ENCODE measurements at places on chromosomes 16 and 17.

- no peak for DNase-seq
These were observed 58.5 kb downstream of the LMF1 start for GRCh38 chr16:912322-912683.

- DNase-seq: no peak
These were observed 8.4 kb downstream of the P3H4 start for GRCh38 chr17:41803049-41804020.

- peak; percentile 36 for DNase-seq
These were observed 42.0 kb upstream of the TMC5 start for GRCh38 chr16:19375561-19376158.

DNA sequence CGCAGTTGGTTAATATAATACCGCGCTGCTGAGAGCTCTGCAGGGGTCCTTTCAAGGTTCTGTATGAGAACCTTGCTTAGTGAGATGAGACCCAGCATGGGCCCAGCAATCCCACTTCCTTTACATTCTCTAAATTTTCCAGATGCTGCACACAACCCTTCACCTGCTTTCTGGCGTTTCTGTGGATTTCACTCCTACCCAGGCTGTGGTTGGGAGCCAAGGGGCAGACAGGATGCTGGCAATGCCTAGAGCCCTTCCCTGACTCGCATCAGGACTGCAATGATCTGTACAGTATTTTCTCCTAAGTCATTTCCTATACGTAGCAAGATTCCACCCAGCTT, 10.1 kb upstream of the PIPOX start:
- DNase-seq: no peak

- DNase-seq: peak; percentile 26
These were observed 11.8 kb downstream of the GNPTG start for GRCh38 chr16:1363501-1364041.

DNA sequence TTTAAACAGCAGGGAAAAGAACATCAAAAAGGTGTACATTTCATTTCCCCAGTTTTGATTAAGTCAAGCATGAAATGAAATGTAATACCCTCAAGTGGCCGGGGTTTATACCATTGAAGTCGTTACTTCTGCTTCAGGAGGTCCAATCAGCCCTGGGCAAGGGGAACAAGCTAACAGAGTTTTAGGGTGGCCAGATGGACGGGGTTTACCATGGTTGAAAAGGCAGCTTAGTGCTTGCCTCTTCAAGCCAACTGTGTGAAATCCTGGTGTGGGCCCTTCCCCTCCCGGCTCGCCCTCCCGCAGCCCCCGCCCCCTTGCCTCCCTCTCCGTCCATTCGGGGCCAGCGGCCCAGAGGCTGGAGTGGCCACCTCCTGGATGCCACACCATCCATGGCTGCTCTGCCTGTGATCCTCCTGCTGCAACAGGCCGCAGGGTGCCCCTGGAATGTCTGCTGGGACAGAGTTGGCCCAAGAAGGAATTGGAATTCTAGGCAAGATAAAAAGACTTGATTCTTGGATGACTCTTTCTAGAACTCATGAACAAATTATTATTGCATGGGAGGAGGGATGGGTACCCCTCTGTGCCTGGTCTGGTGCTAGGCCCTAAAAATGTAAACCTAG, 296.2 kb upstream of the IRX3 start:
- DNase-seq: no peak

DNA sequence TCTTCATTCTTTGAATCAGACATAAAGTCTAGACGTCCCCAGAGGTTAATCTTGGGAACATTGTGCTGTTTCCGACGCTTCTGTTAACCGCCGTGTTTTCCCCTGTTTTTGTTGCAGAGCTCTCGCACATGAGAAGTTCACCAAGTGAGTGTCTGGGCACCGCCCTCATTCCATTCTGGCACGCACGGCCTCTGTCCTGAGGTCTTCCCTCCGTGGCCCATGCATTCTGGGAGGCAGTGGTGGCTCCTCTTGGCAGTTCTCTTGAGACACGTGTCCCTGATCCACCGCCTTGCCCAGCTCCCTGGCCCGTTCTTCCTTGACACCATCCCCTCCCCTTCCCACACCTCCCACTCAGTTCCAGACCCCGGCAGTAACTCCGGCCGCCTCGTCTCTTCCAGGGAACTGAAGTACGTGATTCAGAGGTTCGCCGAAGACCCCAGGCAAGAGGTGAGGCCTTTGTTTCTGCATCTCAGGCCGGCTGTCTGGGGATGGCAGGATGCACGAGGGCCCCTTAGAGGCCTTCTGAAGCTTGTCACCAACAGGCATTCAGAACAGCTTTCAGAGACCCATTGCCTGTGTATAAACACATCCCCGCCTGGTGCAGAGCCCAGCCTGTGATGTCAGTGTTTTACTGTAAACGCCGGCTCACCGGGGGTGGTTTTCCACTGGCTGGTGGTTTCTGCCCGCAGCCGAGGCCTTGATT, 85.9 kb upstream of the PLCG2 start:
- DNase-seq: no peak

- DNase-seq: no peak
These were observed 11.6 kb downstream of the ZACN start for GRCh38 chr17:76090517-76091129.

- peak; percentile 6 for DNase-seq
These were observed 19.1 kb upstream of the COPRS start for GRCh38 chr17:31877911-31878702.

DNA sequence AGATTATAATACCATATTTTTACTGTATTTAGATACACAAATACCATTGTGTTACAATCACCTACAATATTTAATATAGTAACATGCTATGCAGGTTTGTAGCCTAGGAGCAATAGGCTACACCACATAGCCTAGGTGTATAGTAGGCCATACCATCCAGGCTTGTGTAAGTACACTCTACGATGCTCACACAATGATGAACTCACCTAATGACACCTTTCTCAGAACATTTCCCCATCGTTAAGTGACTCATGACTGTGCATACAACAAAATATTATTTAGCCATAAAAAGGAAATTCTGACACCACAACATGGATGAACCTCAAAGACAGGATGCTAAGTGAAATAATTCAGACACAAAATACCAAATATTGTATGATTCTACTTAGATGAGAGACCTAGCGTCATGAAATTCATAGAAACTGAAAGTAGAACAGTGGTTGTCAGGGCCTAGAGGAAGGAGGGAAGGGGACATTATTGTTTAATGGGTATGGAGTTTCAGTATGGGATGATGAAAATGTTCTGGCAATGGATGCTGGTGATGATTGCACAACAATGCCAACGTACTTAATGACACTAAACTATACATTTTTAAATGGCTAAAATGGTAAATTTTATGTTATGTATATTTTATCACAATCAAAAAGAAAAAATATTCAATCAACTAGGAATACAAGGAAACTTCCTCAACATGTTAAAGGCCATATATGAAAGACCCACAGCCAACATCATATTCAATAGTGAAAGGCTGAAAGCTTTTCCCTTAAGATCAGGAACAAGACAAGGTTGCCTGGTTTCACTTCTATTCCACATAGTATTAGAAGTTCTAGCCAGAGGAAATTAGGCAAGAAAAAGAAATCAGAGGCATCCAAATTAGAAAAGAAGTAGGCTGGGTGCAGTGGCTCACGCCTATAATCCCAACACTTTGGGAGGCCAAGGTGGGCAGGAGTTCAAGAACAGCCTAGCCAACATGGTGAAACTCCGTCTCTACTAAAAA, 5.9 kb upstream of the C16orf87 start:
- no peak for DNase-seq

DNA sequence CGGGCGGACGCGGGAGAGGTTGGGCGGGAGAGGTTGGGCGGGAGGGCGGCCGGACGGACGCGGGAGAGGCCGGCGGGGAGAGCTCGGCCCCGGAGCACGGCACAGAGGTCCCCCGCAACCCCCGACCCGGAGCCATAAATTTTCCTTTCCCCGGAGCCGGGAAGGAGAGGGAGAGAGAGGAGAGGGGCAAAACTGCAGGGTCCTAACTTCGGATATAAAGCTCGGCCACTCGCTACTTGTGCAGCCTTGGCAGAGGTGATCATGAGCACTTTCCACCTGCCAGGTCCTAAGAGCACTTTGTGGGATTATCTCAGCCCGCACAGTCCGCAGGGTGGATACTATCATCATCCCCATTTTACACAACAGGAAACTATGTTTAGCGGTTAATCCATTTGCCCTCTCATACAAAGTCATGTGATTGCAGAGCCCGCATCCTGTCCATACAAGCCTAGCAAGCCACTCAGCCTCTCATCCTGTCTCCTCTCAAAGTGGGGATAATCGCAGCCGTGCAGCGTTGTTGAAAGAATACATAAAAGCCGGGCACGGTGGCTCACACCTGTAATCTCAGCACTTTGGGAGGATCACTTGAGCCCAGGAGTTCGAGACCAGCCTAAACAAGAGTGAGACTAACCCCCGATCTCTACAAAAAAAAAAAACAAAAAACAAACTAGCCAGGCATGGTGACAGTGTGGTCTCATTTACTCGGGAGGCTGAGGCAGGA, 780 bp upstream of the DCAKD start:
- DNase-seq: peak; percentile 30

DNA sequence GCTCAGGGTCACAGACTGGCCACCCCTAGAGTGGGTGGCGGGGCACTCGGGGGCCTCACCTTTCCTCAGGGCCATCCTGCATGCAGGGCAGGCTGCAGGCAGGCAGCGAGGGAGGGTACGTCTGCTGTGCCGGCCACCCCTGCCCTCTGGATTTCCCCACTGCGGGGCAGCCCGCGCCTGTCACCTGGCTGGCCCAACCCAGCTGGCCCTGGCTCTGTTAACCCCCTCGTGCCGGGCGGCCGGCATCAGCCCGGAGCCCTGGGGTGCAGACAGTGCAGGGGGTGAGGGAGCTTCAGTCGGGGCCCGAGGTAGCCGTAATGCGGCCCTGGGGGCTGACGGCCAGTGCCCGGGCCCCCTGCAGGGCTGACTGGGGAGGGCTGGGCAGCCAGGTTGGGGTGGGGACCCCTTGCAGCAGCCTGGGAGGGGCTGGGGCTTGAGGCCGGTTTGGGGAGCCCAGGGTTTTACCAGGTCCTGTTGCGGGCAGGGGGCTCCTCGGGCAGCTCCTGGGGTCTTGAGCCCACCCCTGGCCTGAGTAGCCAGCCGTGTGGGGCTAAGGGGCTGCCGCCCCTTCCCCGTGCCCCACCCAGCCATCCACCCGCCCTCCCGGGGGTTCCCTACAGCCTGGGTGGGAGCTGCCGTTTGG, at the start of gene IGFALS:
IGFALS (minus strand) TSS at position 128 of the 643 bp plus-strand sequence; CDS start at position 75, 53 bp downstream.
- DNase-seq: no peak

DNA sequence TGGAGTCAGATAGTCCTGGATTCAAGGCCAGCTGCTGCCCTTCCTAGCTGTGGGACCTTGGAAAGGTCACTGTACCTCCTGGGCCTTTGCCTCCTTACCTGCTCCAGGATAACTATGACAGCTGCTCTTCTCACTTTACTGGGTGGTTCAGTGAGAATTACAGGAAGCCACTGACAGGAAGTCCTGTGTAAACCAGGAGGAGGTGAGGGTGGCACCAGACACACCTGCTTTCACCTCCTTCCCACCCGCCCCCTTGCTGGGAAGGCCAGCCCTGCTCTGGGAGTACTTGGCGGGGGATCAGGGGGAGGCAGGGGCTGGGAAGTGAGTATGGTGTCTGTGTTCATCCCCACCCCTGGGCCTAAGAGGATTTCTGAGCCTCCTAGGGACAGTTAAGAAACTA, 42.6 kb downstream of the CPNE2 start:
- DNase-seq: no peak

- no peak for DNase-seq
These were observed 600.5 kb upstream of the RBFOX1 start for GRCh38 chr16:6732166-6732565.

DNA sequence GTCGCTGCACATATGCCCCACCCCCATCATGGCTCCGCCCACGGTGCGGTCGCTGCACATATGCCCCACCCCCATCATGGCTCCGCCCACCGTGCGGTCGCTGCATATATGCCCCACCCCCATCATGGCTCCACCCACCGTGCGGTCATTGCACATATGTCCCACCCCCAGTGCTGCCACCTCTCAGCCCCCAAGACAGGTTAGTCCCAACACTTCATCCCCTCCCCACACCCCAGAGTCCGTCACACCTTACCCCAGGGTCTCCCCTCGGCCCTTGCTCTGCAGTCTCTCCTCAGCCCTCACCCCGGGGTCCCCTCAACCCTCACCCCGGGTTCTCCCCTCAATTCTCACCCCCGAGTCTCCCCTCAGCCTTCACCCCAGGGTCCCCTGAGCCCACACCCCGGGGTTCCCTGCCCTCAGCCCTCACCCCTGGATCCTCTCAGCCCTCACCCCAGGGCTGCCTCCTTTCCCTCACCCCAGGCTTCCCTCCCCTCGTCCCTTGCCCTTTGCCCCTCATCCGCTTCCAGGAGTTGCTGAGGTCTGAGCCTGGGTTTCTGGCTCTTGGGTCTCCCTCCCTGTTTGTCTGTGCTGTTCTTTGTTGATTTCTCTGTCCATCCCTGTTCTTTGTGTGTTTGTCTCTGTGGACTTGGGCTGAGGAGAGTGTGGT, 25.6 kb downstream of the TPSG1 start:
- no peak for DNase-seq

DNA sequence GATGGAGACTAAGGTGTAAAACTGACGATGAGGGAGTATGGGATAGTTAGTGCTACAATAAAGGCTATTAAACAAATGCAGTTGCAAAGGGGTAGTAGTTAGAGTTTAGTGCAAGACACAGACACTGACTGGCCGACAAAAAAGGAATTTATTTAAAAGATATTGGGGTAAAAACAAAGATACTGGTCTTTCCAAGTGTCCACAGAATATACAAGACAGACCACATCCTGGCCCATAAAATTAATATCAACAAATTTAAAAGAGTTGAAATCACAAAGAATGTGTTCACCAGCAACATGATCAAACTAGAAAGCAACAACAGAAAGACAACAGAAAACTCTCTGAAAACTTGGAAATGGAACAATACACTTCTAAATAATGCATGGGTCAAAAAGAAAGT, 54.7 kb downstream of the CFDP1 start:
- DNase-seq: no peak

DNA sequence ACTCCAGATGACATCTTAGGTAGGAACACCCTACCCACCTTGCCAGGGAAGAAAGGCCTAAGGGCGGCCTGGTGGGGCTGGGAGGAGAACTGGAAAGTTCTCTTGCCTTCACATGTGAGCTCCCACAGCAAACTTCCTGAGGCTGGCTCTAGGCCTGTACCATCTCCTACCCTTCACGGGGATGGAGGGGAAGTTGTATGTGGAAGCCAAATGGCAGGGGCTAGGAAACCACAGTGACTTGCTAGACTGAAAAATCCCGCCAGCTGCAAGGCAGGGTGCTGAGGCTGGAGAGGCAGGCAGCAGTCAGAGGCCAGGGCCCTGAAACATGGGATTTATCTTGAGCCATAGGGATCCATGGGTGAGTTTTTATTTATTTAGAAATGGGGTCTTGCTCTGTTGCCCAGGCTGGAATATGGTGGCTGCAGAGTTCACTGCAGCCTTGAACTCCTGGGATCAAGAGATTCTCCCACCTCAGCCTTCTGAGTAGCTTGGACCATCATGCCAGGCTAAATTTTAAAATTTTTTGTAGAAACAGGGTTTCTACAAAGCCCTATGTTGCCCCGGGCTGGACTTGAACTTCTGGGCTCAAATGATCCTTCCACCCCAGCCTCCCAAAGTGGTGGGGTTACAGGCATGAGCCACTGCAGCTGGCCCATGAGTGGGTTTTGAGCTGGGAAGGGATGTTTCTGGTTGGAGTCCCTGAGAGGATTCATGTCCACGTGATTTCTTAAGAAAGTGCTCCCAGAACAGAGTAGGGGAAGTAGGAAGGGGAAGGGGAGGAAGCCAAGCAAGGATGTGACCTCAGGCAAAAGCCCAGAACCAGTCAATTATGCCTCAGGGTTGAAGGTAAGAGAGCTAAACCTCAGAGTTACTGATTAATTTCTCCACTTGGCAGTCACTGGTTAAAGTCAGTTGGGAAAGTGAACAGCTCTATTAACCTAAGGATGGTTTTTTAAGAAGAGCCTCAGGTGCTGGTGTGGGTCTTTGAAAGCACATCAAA, 4.0 kb upstream of the KAT8 start:
- DNase-seq: no peak

GRCh38 chr17:77420095-77420803, 279.5 kb downstream of the SEC14L1 start:
- no peak for DNase-seq
